ENCODE measurements at places on chromosomes 16 and 17.

DNA sequence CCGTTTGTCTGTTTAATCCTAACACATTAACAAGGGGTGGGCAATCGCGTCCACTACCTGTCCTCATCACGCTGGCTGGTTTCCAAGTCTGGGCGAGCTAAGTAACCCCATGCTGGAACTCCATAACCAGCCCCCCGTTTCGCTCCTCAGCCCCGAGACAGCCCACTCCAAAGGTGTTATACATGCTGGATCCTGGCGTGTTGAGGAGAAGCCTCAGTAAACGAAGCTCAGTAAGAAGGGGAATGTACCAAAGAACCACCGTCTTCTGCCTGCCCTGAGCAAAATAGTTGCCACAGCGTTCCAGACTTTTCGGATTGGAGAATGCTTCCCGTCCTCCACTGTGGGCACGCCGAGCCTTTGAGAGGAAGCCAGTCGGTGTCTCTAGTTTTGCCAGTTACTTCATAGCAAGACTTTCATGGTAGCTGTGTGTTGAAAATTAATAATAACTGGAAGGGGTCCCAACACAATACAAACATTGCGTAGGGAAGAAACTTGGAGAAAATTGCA lies 16.1 kb upstream of the C17orf78 start:
- DNase-seq = no peak

DNA sequence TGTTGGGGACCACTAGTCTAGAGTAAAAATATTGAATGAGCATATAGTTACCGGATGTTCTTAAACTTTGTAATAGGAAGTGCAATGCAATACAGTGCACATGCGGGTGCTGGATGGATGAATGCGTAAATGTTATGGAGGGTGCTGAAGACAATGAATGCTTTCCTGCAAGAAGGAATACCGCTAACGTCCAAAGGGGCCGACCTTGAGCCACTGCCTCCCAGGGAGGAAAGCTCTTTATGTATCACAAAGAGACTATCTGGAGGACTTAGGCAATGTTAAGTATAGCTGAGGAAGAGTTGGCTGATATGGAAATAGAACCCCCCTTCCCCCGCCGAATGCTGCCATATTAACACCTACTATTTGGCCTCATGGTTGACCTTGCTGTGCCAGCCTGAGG lies 27.5 kb upstream of the SHCBP1 start:
- no peak for DNase-seq

DNA sequence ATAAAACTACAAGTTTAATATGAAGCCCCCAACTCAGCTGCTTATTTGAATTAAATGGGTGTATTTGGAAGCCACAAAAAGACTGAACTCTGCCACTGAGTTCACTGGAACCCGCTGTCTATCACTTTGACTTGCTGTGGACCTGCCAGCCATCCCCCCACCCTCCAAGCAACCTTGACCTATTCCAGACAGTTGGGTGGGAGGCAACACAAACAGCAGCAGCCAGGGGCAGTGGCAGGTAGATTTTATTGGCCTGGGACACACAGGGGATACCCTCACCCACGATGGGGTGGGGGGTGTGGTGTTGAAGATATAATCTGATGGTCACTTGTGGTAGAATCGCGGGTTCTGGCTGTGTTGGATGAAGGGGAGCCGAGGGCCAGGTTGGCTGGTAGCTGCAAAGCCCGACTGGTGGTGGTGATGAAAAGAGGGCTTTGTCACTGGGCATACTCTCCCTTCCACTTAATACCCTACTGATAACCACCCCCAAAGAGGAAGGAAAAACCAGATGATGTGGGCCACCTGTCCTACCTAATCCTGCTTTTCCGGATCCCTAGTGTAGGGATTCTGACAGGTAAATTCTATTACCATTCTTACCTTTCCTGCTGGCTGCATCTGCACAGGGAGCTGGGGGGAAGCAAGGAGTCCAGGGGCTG lies 2.6 kb downstream of the GPS2 start:
- DNase-seq = no peak

DNA sequence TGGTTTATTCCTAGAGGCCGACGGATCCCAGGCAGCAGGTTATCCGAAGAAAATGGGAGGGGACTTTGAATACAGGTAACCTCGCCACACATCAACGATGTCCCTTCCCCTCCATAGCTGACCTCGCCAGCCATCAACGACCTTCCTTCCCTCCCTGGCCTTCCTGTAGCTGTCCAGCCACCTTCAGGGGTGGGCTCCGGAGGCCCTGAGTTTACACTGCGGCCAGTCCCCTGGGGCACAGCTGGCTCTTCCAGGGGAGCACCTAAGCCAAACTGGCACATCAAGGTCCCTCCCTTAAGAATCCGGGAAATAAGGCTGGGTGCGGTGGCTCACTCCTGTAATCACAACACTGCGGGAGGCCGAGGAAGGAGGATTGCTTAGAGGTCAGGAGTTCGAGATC lies 10.1 kb upstream of the RPH3AL start:
- no peak for DNase-seq

DNA sequence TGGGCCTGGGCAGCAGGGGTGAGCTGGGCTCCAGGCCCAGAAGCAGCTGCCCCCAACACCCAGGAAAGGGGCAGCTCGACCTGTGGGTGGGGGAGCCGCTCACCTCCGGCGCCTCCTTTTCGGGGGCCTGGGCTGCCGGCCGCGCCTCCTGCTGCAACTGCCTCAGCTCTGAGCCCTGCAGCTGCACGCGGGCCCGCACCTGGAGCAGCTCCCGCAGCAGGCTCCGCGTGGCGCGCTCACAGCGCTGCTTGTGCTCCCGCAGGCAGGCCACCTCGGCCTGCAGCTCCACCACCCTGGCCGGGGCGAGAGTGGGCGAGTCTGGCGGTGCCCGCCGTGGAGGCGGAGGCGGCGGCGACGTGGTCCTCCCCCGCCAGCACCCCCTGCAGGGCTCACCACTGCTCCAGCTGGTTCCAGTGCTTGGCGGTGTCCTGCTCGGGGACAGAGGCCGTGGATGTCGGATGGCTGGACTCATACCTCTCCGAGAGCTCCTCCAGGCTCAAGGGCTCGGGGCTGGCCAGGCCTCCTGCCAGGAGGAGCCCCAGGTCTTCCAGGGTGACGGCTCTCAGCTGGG lies 868 bp downstream of the CCDC154 start:
- DNase-seq = no peak

DNA sequence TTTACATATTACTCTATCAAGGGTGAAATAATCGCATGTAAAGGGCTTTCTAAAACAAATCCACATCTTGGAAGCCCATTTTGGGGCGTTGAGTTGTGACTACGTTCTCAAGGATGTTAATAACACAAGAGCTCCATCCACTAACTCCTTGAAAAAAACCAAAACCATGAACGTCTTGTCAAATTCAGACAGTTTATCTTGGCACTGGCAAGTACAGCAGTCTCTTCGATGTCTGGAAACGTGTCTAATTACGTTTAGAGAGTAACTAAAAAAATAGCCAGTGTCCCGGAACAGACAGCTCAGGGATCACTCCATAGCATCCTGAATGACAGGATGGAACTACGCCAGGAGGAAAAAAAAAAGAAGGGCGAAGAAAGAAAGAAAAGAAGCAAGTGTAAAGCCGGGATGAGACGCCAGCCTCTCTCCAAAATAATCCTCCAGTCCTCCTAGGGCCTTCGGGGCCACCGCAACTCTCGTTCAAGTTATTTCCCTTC lies 954 bp downstream of the MYO1D start:
- no peak for DNase-seq

GRCh38 chr16:56042416-56042815 lies 148.9 kb upstream of the GNAO1 start:
- DNase-seq = no peak

DNA sequence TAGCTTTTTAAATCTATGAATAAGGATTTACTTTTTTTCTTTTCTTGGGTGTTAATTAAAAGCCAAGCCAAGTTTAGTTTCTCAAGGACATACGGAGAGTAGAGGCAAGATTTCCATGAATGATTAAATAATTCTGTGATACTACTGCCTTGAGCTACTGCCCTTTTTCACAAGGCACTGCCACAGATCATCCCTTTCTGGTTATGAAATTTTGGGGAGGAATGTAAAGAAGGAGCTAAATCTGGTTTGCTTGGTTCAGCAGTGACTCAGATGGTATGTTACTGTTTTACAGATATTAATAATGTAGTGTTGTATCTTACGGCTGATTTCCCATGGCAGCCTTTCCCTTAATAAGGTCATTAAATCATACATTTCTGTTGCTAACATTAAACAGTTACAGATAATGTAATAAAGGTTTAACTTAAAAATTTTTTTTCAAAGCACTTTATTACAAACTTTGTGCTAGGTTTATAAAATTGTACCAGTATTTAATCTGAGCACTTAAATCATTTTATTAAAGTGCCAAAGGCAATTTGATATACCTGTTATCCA lies 2.6 kb downstream of the WSB1 start:
- no peak for DNase-seq

DNA sequence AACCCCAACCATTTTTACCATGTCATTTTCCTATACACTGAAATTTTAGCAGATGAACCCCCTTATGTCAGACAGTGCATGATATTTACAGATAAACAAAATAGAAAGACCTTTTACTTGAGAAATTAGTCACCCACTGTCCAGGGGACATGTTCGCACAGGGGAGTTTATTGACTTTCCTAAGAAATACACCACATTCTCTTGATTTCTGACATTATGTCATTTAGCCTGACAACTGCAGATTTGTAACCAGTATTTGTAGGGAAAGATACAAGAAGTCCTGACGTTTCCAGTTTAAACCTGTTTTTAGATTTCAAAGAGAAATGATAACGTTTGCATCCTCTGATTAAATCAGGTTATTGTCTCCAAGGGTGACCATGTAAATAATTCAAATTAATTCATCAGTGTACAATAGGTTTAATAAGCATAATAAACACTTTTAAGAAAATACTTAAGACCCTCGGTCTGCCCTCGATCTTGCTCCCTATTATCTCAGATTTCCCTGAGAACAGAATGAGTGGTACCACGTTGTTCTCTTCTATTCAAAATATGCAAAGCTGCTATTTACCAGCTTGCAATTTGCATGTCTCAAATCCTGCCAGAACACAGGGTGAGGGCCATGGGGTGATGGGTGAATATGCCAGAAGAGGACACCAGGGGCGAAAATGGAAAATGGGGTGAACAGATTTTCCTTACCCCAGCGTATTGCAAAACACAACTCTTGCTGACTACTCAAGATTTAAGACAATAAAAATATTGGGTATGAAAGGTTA lies 2.1 kb upstream of the LYRM9 start:
- DNase-seq = no peak

DNA sequence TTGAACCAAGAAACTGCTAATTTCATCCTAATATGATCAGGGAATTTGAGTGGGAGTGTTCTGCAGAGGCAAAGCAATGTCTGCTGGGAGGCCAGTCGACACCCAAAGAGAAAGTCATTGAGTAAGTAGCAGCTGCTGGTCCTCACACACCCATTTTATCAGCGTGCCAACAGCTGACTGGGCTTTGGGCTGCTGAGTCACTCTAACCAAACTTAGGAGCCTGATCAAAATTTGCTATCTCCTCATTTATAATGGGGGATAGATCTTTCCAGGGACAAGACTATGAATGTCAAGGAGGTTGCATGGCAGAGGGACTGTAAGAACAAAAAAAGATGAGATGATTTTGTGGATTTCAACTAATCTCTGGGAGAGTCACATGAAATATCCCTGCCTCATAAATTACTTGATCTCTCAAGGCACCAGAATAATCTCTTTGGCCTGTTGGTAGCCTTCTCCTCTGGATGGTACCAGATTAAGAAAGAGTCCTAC lies 32.9 kb downstream of the CPSF4L start:
- DNase-seq = no peak

DNA sequence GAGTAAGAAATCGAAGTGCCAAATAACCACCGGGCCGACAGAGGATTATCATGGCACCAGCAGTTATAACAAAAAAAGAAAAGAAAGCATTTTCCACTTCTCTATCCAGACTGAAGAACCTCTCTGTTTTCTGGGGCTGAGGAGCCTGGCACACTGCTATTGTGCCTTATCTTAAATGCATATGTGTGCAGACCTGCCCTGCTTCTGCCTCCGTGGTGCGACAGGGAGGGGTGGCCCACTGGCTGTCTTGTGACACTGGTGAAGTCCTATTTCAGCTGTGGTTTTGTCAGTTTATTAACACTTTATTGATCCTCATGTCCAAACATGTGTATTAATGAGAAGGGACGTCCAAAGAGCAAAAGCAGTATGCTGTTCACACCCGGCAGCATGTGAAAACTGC lies 55.4 kb downstream of the CDK5R1 start:
- no peak for DNase-seq

DNA sequence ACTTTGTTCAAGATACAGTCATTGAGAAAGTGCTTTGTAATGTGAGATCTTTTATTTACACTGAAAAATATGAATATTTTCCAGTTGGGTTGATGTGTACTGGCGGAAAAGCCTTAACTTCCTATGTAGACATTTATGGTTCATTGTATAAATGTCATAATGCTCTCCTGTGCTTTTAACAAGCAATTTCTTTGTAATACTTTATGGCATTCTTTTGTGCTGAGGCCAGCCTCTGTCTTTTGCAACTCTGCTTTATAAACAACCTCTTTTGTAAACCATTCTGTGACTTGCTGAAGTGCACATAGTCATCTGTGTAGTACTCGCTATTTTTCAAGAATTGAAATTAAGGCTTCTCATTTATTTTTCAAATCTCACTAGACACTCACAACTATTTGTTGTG lies 291.2 kb downstream of the CDH11 start:
- no peak for DNase-seq

- no peak for DNase-seq
These were observed 216.5 kb downstream of the TMEM114 start for GRCh38 chr16:8373676-8374431.

DNA sequence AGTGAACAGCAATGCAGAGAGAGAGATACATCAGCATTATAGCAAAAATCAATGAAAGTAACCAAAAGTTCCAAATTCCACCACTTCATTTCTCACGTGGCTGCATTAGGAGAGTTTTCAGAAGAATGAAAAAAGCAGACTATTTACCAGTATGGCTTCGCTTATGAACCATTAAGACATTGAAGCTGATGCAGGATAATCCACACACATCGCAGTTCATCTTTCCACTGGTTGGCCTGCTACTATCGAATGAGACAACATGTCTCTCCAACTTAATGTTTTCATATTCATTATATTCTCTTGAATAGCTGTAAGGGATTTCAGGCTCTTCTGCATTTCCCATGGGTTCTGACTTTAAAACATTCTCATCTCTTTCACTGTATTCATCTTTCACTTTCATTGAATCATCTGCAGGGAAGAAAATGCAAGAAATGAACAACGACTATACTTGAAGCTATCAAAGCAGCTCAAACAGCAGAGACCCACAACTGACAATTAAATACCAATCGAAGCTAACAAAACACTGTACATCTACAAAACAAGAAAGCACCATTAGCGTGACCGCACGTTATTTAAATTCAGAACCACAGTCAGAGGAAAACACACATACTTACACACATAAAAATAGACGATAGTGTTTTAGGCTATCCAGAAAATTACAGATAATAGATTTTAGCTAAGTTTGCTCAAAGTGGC lies 54.9 kb downstream of the GRB7 start:
- DNase-seq = no peak

- no peak for DNase-seq
These were observed 15.3 kb upstream of the GNA13 start for GRCh38 chr17:65071861-65072260.
